ENCODE measurements at places on chromosomes 3 and 15.

GRCh38 chr3:38115645-38116427, 21.1 kb downstream of the ACAA1 start:
- DNase-seq: no peak

- no peak for DNase-seq
Measured at GRCh38 chr15:63800241-63800640, 33.5 kb downstream of the HERC1 start.

GRCh38 chr3:157999246-157999645, 107.0 kb downstream of the SHOX2 start:
- peak; percentile 96 for DNase-seq

DNA sequence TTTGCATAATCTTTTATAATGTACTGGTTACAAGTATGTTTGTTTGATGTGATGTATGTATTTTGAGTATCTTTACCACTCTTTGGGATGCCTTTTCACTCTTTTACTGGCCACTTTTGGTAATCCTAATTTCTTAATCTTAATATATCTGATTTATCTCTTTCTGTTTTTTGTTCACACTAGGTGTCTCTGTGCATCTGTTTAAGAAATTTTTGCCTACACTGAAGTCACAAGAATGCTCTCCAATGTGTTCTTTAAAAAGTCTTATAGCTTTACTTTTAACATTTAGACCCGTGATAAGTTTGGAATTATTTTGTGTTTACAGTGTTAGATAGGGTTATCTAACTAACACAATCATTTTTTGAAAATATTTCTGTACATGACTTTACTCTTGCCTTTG, 659.1 kb downstream of the SI start:
- no peak for DNase-seq

DNA sequence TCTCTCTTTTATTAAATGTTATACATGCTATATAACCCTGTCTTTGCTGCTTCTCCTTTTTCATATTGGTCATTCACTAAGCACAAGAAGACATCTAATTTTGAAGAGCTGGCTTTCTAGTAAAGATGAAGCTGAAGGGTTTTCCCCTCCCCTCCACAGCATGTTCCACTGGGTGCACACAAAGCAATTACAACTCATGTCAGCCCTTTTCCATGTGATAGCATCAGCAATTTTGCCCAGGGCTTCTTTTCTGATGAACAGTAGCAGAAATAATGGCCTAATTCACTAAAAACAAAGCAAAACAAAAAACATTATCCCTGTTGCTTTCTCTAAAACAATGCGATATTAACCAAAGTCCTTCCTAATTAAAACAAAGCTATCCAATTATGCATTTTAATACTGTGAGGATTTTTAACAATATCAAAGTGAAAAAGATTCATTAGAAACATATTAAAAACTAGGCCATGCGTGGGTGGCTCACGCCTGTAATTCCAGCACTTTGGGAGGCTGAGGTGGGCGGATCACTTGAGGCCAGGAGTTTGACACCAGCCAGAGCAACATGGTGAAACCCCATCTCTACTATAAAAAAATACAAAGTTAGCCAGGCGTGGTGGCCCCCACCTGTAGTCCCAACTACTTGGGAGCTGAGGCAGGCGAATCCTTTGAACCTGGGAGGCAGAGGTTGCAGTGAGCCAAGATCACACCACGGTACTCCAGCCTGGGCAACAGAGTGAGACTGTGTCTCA, 12.2 kb upstream of the PIK3R4 start:
- no peak for DNase-seq

GRCh38 chr3:10462641-10463532, 42.5 kb downstream of the ATP2B2 start:
- DNase-seq: no peak

DNA sequence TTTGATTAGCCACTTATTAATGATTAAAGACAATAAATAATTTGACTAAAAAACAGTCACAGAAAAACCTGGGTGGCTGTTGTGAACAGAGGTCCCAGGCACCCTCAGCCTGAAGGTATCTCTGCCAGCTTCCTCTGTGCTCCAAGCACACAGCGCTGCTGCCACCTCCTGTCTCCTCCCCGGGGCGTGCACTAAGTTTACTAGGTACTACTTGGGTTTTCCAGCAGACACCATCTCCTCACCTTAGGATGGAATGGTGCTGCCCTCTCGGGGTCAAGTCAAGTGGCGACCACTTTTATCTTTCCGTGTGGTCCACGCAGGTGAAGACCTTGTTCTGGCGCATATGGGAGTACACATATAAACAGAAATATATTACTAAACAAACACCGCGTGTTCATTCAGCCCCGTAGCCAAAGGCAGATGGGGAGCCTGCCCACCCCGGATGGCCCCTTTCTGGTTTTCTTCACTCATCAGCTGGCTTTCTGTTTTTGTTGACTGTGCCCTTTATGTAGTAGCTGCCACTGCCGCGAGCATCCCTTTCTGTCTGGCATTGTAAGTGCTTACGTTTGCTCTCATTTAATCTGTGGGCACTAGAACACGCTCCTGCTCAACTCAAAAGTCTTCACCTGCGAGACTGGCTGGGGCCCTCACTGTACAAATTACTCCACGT, 128.0 kb downstream of the LRIG1 start:
- DNase-seq: peak; percentile 73

GRCh38 chr3:61562721-61563312, 1.4 kb downstream of the PTPRG start:
- DNase-seq: peak; percentile 30

- peak; percentile 29 for DNase-seq
Measured at GRCh38 chr15:32028921-32029320, 1.4 kb upstream of the CHRNA7 start.

- DNase-seq: no peak
Measured at GRCh38 chr15:79101866-79102581, 11.4 kb upstream of the RASGRF1 start.

GRCh38 chr3:171239757-171240503, 213.4 kb upstream of the SLC2A2 start:
- DNase-seq: peak; percentile 95

DNA sequence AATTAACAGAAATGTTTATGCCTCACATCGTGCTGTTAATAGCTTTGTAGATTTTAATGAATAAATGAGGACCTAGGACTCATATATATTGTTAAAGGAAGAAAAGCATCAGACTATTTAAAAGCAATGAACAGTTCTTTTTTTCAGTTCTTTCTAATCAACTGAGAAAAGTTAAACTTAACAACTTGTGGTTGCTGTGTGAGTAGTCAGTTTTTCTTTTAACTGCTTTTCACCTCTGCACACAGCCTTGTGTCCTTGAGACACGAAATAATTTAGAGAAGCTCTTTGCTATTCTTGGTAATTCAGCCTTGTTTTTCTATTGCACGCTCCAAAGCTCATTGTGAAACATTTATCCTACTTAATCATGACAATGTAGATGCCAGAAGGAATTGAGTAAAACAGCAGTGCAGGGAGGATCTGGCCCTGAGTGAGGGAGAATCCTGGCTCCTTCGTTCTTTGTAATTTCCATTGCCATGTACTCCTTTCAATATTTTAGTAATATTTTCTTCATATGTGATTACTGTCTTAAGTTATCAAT, 499.0 kb downstream of the PYDC2 start:
- DNase-seq: no peak

DNA sequence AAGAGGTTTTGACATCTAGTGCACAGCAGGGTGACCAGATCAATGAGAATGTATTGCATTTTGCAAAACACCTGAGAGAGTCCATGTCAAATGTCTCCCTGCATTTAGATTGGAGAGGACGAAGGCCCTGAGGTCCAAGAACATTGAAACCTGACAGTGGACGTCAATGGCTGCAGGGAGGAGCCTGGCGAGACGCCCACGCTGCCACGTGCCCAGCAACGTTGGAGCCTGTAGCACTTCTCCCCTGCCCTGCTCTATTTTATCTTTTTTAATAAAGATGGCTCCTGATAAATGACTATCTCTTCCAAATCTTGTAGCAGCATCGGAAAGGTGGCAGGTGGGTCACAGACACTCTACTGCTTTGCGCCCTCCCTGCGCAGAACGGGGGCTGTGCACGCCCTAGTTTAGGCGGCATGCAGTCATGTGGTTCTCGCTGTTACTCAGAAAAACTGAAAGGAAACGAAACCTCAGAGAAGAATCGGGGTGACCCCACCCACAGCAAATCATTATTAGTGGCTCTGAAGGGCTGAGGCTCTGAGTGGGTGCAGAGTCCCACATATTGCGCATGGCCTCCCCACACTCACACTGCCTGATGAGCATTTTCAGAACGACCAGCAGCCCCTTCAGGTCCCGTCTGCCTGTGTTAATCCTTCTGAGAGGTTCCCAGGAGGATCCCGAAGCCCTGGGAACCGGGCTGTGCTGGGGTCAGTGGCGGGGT, 62.5 kb upstream of the TAMM41 start:
- no peak for DNase-seq

- DNase-seq: peak; percentile 64
Measured at GRCh38 chr3:108406661-108407206, 103.7 kb downstream of the MYH15 start.

- DNase-seq: no peak
Measured at GRCh38 chr3:126275620-126275904, 81.6 kb downstream of the KLF15 start.

- DNase-seq: no peak
Measured at GRCh38 chr15:52181938-52182780, 9.0 kb downstream of the GNB5 start.

- no peak for DNase-seq
Measured at GRCh38 chr3:17075907-17076306, 191.2 kb downstream of the PLCL2 start.

Measured in NCI-H1417 (cell line).